ENCODE measurements at places on chromosomes 2 and 18.
A peak's percentile ranks its signal among the peaks of the same experiment; 100 is the strongest.

- DNase-seq, result no peak
Measured at GRCh38 chr2:221245045-221245444, 327.1 kb downstream of the EPHA4 start.

GRCh38 chr2:118991554-118991953, 49.6 kb downstream of the MARCO start:
- no peak for DNase-seq

DNA sequence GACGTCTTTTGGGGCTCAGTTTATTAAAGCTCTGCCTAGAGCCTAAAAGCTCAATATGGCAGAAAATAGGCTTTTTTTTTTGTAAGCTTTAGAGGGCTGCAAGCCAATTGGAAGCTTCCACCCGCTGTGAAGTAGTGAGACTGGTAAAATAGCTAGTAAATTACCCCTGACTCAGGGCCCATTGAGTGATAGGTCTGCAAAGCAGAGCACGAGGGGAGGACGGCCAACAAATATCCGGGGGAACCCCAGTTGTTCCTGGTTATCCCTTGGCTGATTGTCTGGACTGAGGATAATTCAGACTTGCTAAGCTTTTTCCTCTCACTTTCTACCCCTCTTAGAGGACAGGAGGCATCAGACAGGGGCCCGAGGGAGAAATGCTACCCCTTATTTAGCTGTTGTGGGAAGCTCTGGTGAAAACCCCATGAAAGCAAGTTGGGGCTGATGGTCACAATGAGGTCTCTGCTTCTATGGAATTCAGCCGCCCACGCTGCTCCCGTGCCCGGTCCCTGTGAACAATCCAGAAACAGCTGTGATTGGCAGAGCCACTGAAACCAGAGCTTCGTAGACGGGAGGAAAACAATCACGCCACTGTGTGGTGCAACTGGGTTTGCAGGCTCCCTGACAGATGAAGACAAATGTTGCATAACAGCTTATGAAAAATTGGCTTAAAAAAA, 141.9 kb upstream of the LGALSL start:
- peak; percentile 69 for DNase-seq

DNA sequence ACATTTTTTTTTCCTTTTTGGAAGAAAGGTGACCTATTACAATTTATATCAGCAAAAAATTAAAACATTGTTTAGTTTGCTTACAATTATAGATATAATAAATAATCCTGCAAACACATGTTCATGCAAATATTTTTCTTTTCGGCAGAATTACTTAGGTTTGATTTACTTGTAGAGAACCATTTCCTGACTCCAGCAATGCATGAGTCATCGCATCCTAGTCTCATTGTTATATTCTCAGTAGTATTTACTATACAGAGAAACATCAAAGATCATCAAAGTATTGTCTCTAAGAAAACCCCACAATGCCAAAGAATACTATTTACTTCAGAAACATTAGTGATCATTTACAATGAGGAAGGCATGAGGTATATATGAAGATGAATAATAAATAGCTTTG, 40.4 kb upstream of the MTIF2 start:
- DNase-seq, result peak; percentile 20

- DNase-seq, result no peak
Measured at GRCh38 chr2:147646818-147647468, 197.9 kb upstream of the ACVR2A start.

DNA sequence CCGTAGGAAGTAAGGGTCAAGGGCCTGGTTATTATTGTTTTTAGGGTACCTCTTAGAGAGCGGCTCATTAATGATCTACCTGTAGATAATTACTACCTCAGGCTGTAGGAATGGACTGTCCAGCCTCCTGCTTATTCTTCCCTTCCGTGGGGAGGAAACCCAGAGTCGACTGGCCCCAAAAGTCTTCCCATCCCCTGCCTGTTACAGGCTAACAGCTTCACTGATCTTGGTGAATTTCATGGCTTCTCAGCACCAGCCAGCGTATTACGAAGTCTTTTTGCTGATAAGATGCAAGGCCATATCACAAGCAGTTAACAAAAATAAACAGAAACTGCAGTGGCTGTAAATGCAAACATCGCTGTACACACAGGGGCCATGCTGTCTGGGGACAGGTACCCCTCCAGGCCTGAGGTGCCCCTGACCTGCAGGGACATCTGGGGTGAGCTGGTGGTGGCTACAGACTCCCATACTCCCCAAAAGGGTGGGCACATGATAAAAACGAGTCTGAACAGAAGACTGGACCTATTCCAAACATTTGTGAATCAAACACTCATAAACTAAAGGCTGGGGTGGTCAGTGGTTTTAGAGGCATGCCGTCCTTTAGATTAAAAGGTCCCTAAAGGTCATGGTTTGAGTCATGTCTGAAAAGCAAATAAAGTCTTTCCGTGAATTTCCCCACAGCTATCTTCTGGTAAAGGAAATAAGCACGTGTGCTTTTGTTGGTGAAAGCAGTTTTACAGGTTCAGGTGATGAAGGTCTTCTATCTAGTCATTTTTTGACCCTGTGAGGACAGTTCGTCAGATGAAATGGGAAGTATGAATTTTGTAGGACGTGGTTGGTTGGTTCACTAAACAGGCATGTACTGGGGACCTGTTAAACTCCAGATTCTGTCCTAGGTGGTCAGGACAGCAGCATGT, 36.7 kb downstream of the TTC39C start:
- no peak for DNase-seq

- DNase-seq, result no peak
Measured at GRCh38 chr2:128547667-128548066, 229.0 kb upstream of the HS6ST1 start.

GRCh38 chr2:88471083-88471942, 18.8 kb upstream of the FOXI3 start:
- DNase-seq, result no peak

DNA sequence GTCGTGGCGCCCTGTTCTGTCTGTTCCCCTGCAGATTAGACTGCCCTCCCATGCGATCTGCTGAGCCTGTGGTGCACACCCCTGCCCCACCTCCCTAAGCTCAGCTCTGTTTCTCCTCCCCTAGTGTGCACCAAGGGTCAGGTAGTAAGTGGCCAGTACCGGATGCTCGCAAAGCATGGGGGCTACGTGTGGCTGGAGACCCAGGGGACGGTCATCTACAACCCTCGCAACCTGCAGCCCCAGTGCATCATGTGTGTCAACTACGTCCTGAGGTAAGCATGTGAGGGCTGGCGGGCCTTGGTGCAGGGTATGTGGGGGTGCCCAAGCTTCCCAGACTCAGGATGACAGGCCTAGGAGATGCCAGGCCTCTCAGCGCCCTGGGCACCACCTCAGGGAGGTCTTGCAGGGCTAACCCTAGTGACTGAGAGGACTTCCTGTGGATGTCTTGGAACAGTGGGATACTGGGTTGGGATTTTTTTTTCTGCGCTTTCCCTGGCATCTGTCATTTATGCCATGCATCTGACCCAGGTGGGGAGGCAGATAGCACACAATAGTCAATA, 78.4 kb downstream of the EPAS1 start:
- DNase-seq, result no peak

DNA sequence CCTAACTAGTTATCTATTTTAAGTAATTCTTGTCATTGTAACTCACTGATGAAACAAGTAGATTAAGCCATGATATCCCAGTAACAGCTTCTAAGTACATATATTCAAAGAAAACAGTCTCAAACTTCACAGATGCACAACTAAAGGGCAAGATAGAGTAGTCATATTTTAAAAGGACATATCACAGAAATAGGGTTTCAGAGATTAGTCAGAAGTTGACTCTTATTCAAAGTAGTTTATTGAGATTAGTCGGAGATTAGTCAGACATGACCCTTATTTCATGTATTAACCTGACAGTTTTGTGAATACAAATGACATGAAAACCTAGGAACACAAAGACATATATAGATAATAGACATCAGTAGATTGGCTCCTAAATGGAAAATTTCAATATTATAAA, 15.9 kb upstream of the CHAC2 start:
- DNase-seq, result no peak

- DNase-seq, result no peak
Measured at GRCh38 chr18:54604211-54604610, 13.2 kb downstream of the DYNAP start.

DNA sequence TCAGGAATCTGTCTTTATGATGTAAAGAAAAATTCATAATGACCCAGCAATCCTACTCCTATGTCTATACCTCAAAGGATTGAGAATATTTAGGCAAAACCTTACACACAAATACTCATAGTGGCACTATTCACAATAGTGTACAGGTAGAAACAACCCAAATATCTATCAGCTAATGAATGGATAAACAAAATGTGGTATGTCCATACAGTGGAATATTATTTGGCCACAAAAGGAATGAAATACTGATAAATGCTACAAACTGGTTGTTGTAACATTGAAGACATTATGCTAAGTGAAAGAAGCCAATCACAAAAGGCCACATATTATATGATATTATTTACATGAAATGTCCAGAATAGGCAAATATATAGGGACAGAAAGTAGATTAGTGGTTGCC, 24.7 kb downstream of the PDK1 start:
- no peak for DNase-seq

DNA sequence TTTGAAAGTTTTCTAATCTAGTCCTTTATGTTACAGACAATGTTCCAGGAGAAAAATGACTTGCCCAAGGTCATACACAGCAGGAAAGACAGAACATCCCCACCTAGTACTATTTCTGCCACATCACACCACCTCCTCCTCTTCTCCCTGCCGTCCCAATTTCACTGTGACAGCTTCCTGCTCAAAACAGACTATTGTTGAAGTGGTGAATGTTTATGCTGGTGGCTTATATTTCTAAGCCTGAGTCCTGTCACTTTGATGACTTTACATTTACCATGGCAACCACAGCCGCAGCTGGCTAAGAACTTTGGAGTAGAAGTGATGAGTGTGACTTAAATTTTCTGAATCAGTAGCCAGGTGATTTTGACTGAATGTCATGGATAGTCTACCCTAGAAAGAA, 10.0 kb downstream of the GALNT5 start:
- no peak for DNase-seq

DNA sequence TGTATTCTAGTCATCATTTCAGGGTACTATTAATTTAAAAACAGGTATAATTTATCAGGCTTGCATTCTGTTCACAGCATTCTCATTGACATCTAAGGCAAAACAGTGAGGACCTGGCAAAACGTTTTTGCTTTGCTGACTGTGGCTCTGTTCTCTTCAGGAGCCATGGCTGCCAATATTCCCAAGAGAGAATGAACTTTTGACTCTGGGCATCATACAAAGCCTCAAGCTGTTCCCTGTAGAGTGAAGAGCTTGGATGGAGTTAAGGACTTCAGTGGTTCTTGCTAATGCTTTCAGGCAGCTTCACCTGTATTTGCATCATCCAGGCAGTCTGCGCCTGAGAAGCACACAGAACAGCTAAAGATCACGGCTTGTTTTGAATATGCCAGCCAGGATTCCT, 65.9 kb upstream of the CAVIN2 start:
- DNase-seq, result no peak

DNA sequence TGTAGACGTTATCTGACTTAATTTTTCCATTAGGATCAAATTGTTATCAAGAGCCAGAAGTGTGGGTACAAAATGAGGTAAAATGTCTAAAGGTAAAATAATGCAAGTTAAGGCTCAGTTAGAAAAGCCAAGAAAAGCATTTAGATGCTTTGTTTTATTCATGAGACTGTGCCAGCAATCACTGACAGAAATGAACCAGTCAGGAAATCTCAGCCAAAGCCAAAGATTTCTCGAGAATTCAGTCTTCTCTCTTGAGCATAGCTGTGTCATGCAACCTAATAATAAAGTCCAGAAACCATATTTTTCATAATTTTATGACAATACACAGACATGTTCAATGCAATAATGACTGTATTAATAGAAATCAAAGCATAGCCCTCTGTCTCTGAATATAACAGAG, 43.5 kb upstream of the ZNF397 start:
- DNase-seq, result no peak

- DNase-seq, result no peak
Measured at GRCh38 chr18:36830158-36830495, 1.2 kb downstream of the KIAA1328 start.

GRCh38 chr2:60071490-60071831, 482.0 kb downstream of the BCL11A start:
- no peak for DNase-seq

- no peak for DNase-seq
Measured at GRCh38 chr2:223418131-223418530, 184.0 kb downstream of the SCG2 start.

DNA sequence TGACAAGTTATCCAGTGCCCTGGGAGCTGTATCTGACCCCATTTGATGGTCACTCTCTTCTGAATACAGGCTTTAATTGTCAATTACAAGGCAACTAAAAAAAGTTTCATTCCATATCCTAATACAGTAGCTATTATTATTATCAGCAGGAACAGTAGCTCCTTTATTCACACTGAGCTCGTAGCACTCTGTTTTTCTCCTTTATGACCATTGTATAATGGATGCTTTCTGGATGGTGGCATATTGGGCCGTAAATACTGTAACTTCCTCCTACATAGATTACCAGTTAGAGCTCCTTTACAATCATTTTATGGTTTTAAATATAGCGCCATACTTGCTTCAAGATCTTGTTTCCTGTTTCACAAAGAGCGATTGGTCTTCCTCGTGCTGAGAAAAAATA, 1040.3 kb downstream of the TSN start:
- no peak for DNase-seq

DNA sequence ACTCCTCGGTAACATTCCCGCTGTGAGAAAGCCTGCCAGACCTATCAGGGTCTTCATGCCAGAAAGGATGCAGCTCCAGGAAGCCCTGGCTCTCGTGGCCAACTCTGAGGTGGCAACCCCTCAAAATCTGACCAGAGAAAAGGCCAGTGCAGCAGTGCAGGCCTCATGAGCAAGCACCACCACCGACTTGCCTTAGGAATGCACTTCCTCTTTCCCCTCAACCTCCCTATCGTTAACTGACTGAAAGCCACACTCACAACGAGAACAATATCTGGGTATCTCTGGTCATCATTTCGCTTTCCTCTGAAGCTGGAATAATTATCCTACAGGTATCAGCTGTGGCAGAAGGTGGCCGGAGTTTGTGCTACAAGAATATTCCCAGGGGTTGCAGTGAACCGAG, 101.4 kb upstream of the POU3F3 start:
- DNase-seq, result no peak

DNA sequence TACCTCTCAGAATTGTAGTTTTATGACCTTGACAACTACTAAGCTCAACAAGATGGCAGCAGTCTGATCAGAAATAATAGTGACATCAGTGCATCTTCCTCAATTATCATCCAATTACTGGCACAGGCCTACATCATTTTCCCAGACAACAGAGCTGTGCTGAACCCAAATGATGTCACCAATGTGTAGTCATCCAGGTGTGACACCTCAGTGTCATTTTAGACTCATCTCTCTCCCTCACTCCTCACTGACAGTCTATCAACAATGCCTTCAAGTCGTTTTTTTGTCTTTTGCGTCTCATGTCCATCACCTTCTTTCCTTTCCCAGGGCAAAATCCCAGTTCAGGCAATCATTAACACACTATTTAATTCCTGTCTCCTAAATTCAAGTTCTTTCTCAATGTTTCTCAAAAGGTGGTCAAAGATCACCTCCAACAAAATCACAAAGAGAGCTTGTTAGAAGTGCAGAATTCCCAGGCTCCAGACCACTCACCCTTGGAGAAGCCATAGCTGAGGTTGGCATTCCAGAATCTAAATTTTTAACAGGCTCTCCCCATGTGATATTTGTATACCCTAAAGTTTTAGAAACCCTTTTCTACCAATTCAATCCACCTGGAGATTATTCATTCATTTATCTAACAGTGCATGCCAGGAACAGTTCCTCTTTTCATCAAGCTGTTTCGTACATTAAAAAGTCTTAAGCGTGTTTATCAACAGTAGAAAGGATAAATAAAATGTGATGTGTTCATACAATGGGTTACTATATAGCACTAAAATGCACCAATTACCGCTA, 125.3 kb upstream of the KLF7 start:
- no peak for DNase-seq

Measured in AG09309 (cell line).